ENCODE measurements at places on chromosomes 16 and 17.
A peak's percentile ranks its signal among the peaks of the same experiment; 100 is the strongest.

GRCh38 chr16:88669980-88670379 is 7.1 kb upstream of the MVD start:
- no peak for DNase-seq

DNA sequence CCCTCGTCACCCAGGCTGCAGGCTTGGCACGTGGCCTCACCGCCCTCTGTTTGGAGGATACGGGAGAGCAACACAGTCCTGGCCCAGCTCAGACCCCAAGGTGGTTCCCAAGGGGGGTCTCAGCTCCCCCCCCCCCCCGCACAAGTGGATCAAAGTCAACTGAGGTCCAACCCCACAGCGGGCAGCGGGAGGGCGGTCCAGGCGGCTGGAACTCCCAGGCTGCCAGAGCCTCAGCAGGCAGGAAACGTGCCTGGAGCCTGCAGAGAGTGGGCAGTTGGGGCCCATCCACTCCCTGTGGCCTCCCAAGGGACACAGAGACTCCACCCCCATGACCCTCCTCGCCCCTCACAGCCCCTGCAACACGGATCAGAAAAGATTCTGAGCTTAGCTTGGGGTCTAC is 36.7 kb downstream of the PIEZO1 start:
- DNase-seq: no peak

DNA sequence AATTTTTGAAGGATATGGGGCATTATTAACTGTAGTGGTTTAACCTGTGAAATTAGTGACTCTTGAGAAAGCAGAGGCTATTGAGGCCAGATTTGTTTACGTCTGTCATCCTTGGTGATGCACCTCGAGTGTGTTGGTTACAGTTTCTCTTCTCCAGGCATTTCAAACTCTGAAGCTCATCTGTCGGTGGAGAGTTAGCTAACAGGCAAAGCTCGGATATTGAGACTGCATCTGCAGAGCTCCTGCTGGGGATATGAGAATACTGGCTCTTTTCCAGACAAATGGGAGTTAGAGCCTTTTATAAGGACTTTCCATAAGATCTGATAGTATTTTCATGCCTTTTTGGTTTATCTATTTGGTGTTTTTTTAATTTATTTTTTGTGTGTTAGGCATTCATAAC is 6.7 kb downstream of the CLEC16A start:
- no peak for DNase-seq

- DNase-seq: no peak
Measured at GRCh38 chr16:68234188-68235107, 1.5 kb downstream of the ESRP2 start.

DNA sequence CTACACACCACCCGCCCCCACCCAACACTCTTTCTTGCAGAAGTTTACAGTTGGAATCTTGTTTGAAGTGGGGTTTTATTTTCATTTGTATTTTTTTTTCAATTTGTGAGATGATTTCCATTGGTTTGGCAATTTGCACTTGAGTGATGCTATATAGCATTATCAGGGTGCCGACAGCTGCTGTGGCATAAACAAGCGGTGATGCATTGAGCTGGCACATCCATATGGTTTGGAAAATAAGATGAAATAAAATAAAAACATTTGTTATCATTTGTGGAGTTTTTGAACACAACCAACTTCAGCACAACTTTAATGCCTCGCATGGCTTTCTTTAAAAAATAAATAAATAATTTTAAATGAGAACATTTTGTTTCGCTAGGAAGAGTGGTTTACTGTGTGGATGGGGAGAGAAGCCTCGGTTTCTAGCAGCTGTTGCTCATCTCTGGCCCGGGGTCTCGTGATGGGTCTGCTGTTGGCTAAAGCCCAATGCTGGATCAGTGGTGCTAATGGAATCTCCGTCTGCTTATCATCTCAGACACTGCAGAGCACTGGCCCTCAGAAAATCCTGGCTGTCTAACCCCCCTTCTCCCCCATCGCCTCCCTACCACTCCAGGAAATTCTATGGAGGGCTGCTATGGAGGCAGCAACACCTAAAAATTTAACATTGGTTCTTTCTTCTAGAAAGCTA is 192.3 kb upstream of the MAF start:
- no peak for DNase-seq

DNA sequence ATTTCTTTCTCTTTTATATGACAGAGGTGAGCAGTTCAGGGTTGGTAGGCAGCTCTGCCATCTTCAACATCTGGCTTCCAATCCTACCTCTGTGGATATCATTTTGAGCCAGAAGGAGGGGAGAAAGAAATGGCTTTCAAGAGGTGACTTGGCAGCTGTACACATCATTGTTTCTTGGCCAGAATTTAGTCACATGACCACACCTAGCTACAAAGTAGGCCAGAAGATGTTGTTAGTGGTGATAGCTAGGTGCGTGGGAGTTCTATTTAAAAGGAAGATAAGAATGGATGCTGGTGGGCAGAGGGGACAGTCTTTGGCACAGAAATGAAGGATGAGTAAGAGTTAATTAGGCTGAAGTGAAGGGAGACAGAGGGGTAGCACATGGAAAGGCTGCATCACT is 29.2 kb upstream of the MPHOSPH6 start:
- DNase-seq: no peak

- DNase-seq: no peak
Measured at GRCh38 chr17:72487731-72488494, 367.1 kb downstream of the SOX9 start.

GRCh38 chr16:27096375-27096774 is 29.6 kb downstream of the C16orf82 start:
- no peak for DNase-seq

- DNase-seq: peak; percentile 88
Measured at GRCh38 chr16:89686520-89687091, at the start of gene CDK10. Gene CDK10 (plus strand): TSS chr16:89686689. CDS start chr16:89686711, 22 bp downstream.

- DNase-seq: peak; percentile 50
Measured at GRCh38 chr16:71637398-71637797, 11.4 kb downstream of the MARVELD3 start.

- no peak for DNase-seq
Measured at GRCh38 chr17:27378482-27379175, 77.6 kb upstream of the KSR1 start.

GRCh38 chr16:50437769-50438437 is 69.1 kb upstream of the BRD7 start:
- peak; percentile 3 for DNase-seq

- DNase-seq: no peak
Measured at GRCh38 chr17:21388944-21389343, 12.8 kb downstream of the KCNJ12 start.

- no peak for DNase-seq
Measured at GRCh38 chr16:20401066-20401465, 3.5 kb downstream of the PDILT start.

DNA sequence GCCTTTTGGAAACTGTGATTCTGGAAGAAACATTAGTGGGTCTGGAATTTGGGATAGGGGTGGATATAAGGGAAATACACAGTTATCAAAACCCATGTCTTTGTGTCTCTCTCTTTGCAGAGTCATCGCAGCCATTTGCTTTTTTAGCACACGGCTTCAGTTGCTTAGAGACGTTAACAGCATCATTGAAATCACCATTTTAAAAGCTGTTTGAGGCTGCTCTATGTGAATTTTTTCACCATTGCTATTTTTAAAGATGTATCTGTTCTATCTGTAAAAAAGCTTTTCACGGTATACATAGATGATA is 47.3 kb downstream of the OMG start:
- no peak for DNase-seq

DNA sequence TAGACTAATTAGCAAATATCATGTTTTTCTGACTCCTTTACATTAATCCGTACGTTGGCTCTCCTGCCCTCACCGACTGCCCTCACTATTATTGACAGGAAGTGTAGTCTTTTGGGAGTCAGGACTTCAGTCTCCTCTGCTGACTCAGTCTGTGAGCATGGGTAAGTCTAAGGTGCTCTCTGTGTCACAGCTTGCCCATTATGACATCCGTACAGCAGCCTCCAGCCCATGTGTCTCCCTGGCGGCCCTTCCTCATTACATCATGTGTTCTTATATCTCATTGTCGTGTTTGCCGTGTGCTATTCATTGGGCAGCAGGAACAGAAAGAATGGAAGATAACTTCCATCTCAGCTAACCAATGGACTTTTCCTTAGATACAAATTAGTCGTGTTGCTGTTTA is 77.5 kb downstream of the MRTFB start:
- DNase-seq: peak; percentile 10

DNA sequence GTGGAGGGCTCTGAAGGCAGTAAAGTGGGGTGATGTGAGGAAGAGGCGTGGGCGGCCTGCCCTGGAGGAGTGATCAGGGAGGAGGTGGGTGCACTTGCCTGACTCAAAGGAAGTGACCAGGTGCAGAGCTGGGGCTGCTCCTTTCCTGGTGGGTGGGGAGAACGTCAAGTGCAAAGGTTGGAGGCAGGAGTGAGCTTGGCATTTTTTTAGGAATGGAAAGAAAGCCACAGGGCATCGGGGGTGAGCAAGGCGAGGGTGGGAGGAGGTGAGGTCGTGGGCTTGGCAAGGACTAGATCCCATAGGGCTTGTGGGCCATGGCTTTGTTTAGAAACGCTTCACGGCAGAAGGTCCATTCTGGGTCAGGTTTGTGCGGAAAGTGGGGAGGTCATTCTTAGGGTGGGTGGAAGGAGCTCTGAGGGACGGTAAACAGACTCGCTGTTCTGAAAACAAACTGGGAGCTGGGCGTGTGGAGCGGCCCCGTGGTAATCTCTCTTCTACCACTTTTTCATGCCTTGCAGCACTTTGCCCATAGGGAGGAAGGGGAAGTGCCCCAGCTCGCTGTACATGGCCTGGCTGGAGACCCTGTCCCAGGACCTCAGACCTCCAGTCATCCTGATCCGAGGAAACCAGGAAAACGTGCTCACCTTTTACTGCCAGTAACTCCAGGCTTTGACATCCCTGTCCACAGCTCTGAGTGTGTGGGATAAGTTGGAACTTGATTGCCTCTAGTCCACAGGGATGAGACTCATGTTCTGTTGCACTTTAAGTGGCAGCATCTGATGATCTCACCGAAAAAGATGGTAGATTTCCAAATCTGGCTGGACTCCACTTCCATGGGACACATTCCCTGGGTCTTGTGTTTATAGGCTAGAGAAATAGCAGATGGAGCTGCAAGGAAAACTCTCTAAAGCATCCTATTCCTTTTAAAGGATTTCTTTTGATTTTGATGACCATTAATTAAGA is 18.9 kb upstream of the HERPUD1 start:
- DNase-seq: peak; percentile 90

- peak; percentile 67 for DNase-seq
Measured at GRCh38 chr16:66414891-66415290, 12.2 kb upstream of the BEAN1 start.

- DNase-seq: peak; percentile 65
Measured at GRCh38 chr17:41959336-41960095, 7.1 kb upstream of the CNP start.

DNA sequence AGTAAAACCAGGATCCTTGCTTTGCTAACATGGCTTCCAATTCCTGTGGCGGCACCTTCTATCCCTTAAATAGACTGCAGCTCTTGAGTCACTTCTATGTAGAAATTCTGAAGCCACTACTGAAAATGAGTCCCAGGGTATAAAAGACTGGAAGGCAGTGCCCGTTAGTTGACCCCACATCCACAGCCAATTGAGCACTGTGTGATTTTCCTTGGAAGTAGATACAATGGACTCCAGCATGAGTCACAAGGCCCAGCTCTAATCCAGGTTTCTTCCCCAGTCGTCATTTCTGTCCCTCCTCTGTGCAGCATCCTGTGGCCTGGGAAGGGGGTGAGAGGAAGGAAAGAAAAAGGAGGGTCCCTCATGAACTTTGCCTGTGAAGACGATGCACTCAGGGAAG is 69.5 kb downstream of the HLF start:
- peak; percentile 61 for DNase-seq

- DNase-seq: no peak
Measured at GRCh38 chr17:33905338-33905800, 349.7 kb upstream of the CCL2 start.

DNA sequence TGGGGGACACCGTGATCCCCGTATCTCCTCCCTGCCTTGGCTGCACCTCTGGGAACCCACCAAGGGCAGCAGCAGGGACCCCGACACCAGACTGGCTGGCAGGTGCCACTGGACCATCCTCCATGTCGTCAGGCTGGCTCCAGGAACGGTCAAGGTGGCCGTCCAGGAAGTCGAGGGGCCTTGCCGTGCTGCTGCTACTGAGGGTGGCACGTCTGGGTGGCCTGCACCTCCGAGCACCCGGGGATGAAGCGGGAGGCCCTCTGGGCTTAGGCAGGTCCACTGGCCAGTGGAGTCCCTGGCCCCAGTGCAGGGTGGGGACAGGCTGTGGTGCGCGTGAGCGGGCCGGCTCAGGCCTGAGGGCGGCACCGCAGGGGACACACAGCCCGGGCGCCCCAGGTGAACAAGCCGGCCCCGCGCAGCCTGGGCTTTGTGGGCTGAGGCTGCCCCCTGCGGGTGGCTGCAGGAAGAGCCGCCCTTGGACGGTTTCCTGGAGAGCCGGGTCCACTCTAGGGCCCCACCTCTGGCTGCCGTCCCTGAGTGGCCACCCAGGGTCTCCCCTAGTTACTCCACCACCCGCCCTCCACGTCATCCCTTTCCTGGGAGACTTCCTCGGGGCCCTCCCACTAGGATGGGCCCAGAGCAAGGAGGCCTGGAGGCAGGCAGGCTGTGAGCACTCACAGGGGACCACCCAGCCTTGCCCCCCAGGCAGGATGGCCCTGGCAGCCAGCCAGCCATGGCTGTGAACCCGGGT is 42.8 kb upstream of the ZC3H18 start:
- peak; percentile 64 for DNase-seq

- DNase-seq: no peak
Measured at GRCh38 chr17:44281570-44281969, 13.6 kb upstream of the SLC4A1 start.

GRCh38 chr17:27442702-27443101 is 13.5 kb upstream of the KSR1 start:
- DNase-seq: no peak

DNA sequence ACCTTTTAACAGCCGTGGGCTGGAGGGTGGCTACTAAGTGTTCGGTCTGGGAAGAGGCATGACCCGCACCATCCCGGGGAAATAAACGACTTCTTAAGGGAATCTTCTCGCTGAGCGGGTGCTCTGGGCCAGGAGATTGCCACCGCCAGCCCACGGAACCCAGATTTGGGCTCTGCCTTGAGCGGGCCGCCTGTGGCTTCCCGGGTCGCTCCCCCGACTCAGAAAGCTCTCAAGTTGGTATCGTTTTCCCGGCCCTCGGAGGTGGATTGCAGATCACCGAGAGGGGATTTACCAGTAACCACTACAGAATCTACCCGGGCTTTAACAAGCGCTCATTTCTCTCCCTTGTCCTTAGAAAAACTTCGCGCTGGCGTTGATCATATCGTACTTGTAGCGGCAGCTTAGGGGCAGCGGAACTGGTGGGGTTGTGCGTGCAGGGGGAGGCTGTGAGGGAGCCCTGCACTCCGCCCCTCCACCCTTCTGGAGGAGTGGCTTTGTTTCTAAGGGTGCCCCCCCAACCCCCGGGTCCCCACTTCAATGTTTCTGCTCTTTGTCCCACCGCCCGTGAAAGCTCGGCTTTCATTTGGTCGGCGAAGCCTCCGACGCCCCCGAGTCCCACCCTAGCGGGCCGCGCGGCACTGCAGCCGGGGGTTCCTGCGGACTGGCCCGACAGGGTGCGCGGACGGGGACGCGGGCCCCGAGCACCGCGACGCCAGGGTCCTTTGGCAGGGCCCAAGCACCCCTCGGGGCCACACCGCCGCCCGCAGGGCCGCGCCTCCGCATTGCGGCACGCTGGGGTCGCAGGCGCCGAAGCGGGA is 3.6 kb upstream of the CBX4 start:
- DNase-seq: no peak

- DNase-seq: no peak
Measured at GRCh38 chr17:70624211-70624610, 454.9 kb downstream of the KCNJ2 start.

GRCh38 chr17:43952724-43953666 is 745 bp downstream of the PYY start:
- DNase-seq: no peak

- no peak for DNase-seq
Measured at GRCh38 chr16:30120340-30121105, 2.5 kb downstream of the MAPK3 start.
